ENCODE measurements at places on chromosomes 7 and 10.

GRCh38 chr10:119302591-119303253 lies 95.4 kb downstream of the GRK5 start:
- DNase-seq: no peak

DNA sequence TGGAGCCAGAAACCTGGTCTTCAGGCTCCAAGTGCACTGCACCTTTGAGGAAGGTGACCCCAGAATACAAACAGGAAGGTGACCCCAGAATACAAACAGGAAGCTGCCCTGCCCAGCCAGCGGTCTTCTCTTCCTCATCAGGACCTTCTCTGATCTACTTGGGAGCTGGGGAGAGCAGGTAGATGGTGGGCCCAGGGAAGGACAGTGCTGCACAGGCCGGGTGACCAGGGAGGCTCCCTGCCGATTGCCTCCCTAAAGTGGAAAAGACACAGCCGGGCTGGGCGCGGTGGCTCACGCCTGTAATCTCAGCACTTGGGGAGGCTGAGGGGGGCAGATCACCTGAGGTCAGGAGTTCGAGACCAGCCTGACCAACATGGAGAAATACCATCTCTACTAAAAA lies 151.8 kb upstream of the CHST15 start:
- DNase-seq: no peak

GRCh38 chr10:78576276-78576675 lies 492.5 kb upstream of the ZMIZ1 start:
- no peak for DNase-seq

DNA sequence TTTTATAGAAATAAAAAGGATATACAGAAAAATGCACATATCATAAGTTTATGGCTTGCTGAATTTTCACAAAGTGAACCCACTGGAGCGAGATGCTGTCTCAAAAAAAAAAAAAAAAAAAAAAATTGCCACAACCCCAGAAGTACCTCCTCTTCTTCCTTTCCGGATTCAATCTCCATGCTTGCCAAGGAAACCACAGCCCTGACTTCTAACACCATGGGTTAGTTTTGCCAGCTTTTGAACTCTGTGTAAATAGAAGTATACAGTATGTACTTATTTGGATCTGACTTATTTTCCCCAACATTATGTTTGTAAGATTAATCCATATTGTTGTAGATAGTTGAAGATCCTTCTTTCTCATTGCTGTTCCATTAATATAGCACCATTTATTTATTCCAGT lies 40.0 kb downstream of the FANK1 start:
- no peak for DNase-seq

GRCh38 chr7:50206453-50207250 lies 97.9 kb upstream of the IKZF1 start:
- DNase-seq: peak; percentile 93

GRCh38 chr7:103140685-103141084 lies 8.2 kb downstream of the NAPEPLD start:
- DNase-seq: no peak

- DNase-seq: no peak
These were observed 183.1 kb upstream of the YAE1 start for GRCh38 chr7:39383136-39383535.

DNA sequence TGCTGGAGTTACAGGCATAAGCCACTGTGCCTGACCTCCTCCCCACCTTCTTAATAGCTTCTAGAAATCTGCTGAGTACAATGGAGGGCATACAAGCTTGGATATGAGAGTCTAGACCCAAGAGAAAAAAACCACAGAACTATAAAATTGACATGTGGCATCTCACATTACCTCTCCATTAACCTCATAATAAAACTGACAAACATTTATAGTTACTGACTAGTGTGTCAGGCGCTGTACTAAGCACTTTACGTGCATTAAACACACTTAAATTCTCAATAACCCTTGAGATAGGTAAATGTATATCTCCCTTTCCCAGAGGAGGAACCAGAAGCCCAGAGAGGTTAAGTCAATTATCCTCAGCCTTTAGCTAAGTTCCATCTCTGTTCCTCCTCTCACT lies 300.5 kb upstream of the MYO3A start:
- DNase-seq: no peak
